ENCODE measurements at places on chromosomes 5 and 9.

DNA sequence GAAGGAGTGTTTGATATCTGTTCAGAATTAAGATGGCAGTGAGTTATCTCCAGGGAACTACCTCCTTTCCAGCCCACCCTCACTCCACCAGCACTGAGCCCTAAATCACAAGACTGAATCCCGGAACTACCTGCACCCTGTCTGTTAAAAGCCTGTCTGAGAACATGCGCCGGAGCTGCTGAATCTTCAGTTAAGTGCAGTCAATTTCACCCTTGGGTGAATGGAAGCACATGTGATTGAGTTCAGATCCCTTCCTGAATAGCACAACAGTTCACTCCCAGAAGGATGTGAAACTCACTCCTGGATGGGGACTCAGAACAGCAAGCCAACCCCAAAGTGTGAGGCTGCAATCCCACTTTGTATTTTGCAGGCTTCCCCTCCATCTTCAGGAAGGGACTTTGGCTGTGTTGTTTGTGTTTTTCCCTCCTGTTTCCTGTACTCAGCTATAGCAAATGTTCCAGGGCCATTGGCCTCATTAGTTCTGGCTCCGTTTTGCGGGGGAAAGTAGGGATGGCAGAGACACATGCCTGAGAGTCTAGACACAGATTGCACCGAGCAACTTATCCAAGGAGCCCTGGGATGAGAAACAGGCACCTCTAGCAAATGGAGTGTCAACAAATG, 43.4 kb downstream of the DPYSL3 start:
- DNase-seq, result no peak

- no peak for DNase-seq
Measured at GRCh38 chr9:133238272-133238850, 29.3 kb upstream of the OBP2B start.

DNA sequence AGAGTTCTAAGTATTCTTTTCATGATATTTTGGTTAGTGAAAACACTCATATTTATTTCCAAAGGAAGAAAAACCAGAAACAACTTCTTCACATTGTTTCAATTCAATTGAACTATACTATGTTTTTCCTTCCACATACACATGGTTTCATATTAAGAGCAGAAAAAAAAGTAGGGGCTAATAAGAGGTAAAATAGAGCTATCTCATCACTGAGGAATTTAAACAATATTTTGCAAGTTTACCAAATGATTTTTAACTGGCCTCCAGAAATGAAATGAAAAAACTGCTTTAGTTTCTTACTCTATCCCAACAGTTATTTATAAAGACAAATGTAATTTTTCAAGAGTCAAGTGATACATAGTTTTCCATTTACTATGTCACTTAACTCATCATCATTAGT, 233.5 kb downstream of the RFX3 start:
- DNase-seq, result peak; percentile 22

DNA sequence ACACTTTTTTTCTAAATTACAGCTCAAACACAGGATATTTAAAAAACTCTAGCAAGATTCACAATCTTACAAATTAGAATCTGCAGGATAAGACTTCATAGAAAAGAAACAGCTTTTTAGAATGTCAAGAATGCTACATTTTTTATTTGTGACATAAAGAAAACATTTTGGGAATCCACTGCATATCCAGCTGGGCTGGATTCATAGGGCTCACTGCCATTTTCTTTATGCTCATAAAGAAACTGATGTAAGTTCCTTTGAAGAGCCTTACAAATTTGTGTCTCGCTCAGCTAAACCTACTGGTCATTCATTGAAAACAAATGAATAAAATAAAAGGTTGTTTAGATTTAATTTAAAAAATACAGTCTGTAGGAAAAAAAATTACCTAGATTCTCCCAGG, 332.3 kb downstream of the TRPM3 start:
- DNase-seq, result peak; percentile 56

DNA sequence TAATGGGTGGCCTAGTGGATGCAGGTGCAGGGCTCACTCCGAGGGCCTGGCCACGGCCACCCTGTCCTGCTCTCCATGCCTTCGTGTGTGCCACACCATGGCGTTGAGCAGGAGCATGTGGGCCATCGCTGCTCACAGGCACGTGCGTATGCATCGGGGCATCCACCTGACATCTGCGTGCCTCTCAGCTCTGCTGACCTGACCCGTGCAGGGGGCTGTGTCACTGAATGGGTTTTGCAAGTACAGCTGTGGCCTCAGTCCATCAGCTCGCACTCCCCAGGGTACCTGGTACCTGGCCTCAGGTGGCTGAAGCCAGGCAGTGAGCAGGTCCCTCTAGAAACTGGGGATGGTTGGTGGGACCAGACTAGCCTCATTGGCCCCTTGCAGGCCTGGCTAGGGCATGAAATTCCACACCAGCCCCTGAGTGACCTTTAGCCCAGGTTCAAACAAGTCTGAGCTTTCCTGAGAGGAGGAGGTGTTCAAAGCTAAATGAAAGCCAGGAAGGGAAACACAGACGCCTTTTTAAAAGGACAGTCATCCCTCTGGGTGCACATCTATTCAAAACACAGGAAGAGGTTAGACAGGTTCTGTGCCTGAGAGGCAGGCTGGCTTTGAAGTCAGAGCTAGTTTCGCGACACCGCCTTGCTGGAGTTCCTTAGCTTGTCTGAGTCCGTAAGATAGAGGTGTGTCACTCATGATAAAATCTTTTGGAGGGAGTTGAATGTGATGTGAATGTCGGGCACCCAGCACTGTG, 74.0 kb downstream of the MACROH2A1 start:
- no peak for DNase-seq

GRCh38 chr9:36074870-36075532, 38.3 kb downstream of the RECK start:
- peak; percentile 97 for DNase-seq

DNA sequence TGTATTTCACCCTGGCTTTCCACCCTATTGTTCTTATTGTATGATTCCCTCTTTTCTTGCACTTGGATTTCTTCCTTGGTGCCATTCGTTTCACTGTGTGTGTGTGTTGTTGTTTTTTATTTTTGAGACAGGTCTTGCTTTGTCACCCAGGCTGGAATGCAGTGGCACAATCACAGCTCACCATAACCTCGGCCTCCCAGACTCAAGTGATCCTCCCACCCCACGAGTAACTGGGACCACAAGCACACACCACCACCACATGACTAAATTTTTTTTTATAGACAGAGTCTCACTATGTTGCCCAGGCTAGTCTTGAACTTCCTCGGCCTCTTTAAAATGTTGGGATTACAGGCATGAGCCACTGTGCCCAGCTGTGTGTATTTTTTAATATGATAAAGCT, 72.0 kb downstream of the MLLT3 start:
- no peak for DNase-seq

- DNase-seq, result no peak
Measured at GRCh38 chr5:125538469-125538868, 792.0 kb upstream of the ZNF608 start.

GRCh38 chr9:16434526-16434925, 435.9 kb downstream of the BNC2 start:
- DNase-seq, result peak; percentile 60

DNA sequence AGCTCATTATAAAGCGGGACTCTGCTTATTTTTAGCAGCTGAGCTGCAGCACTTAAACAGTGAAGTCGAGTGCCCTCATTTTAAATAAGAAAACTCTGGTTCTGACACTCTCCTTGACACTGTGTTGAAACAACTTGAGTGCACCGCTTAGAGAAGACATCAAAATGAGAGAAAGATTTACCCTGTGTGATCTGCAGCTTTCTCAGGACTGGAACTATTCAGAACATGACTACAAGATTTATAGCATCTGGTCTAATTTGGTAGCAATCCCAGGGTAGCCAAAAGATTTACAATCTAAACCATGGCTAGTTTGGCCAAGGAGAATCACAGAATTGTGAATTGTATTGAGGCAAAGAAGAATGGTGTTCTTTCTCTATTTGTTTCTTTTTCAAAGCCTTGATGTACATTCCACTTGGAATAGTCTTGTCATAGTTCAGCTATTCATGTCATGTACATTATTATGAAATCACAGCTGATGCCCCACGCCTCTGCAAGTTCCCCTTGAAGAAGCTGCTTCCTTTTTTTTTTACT, 38.7 kb downstream of the PLEKHG4B start:
- no peak for DNase-seq

DNA sequence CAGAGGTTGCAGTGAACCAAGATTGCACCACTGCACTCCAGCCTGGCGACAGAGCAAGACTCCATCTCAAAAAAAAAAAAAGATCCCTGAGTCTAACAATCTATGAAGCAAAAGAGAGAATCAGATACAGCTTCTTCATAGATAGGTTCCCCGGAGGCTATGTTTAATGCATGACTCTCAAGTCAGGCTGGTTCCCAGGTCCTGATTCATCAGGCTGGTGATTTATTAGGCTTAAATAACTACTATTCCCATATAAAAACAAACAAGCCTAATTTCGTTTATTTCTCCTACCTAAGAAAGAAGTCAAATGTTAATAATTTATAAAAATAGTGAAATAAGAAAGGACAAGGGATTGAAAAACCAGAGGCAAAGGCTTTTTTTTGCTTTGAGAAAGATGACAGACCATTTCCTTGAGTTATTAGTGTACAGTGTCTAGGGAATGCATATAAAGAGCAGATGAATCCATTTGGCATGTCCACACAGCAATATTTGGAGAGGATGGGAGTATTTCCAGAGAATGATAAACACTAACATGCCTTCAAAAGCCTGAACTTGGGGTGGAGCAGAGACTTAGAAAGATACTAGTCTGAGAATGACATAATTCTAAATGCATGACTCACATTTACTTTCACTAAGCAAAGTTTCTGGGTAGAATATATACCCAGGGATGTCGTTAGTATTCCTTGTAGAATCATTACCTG, 115.3 kb downstream of the NREP start:
- DNase-seq, result peak; percentile 76

DNA sequence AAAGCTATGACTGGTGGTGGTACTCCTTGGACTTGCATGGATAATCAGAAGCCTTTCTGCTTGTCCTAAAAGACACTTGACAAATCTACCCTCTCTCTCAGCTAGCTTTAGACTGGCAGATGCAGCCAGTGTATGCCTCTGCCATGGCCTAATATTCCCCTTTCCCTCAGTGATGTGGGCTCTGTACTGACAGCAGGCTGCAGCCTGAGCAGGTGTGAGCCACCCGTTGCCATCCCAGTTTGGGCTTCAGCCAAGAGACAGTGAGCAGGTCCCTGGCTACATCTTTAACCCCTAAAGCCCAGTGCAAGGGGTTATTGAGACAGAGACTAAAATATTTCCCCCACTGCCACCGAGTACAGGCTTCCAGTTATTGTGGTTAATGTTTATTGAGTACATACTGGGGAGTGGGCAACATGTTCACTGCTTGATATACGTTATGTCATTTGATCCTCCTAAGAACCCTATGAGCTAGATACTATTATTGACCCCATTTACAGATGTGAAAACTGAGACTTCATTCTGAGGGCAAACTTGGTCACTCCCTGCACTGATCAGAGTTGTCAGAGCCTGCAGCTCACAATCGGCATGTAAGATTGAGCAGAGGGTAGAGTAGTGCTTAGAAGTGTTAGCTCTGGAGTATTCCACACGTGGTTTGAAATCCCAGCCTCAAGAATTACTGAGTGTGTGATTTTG, 254.2 kb downstream of the ARHGAP26 start:
- no peak for DNase-seq

DNA sequence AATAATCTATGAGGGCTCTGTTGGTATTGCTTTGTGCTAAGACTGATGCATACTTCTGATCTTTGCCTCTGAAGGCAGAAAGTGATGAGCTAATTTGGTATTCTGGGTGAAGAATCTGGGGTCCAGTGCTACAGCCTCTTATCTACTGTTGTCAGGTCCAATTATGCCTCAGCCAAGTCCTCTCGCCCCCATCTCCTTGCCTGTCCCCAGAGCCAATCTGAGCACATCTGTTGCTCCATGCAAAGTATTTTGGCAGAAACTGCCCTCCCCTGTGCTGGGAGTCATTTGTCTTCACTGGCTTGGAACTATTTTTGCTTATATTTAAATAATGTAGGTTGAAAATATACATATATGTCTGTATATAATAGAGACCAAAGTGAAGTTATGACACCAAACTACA, 23.4 kb downstream of the LSM11 start:
- DNase-seq, result no peak

DNA sequence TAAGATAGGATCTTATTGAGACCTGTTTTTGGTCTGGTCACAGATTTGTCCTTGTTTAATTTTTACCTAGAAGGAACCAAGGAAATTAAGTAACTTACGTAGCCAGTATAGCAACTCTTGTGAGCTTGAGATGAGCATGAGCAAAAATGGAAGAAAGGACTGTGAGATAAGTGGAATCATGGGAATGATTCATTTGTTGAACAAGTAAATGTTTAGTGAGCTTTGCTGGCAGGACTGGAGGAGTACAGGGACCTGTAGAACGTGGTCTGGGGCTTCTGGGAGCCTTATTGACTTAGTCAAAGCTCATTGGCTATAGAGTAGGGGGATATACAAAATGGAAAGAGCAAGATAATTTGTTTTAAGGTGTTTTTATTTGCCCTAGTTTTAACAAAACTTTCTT, 3.0 kb downstream of the RAD23B start:
- peak; percentile 19 for DNase-seq

- no peak for DNase-seq
Measured at GRCh38 chr5:171789353-171789752, 3.7 kb downstream of the SMIM23 start.

- DNase-seq, result no peak
Measured at GRCh38 chr5:163566678-163567077, 61.3 kb downstream of the MAT2B start.

DNA sequence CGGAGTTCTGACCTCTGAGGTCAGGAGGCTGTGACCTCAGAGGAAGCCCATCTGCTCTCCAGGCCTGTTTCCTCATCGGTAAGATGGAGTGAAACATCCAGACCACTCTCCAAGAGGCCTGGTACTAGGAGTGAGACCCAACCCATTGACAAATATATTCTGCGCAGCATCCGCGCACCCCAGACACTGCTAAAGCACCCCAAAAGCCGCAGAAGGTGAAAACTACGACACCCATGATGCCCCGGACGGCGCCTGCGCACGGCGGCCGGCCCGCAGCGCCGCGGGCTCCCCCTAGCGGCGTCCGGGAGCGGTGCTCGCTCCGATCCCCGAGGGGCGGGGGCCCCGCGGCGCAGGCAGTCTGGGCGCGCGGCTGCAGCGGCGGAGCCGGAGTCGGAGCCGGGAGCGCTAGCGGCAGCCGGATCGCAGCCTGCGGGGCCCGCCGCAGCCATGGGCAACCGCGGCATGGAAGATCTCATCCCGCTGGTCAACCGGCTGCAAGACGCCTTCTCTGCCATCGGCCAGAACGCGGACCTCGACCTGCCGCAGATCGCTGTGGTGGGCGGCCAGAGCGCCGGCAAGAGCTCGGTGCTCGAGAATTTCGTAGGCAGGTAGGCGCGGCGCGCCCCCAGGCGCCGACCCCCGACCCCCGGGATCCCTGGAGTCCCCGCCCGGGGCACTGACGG, at the start of gene DNM1:
Gene DNM1 (plus strand): TSS at position 356 of the 683 bp plus-strand sequence. CDS start 92 bp downstream, at position 448.
- peak; percentile 53 for DNase-seq

- peak; percentile 47 for DNase-seq
Measured at GRCh38 chr9:19127871-19128500, 694 bp upstream of the PLIN2 start.

GRCh38 chr5:163502521-163502920, 2.9 kb upstream of the MAT2B start:
- peak; percentile 43 for DNase-seq

All from fibroblast of the aortic adventitia (primary cell).